T-helper 2 cell treated with Interferon-gamma antibody and Interleukin-4, amounts not matched to agents 5 μg/mL and 100 μg/mL, for 36 hours (primary cell): ENCODE measurements at places on chromosomes 13 and 19.

DNA sequence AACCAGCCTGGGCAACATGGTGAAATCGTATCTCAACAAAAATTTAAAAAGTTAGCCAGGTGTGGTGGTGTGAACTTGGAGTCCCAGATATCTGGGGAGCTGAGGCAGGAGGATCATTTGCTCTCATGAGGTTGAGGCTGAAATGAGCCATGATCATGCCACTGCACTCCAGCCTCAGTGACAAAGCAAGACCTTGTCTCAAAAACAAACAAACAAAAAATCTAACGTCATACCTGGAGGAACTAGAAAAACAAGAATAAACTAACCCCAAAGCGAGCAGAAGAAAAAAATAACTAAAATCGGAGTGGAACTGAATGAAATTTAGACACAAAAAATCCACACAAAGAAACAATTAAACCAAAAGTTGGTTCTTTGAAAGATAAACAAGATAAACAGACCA is 1885.1 kb downstream of the OLFM4 start:
- no peak for DNase-seq

- no peak for DNase-seq
Observed at GRCh38 chr13:76823969-76824368, 62.2 kb downstream of the KCTD12 start.

- DNase-seq = no peak
Observed at GRCh38 chr13:33913829-33914228, 95.9 kb downstream of the RFC3 start.

DNA sequence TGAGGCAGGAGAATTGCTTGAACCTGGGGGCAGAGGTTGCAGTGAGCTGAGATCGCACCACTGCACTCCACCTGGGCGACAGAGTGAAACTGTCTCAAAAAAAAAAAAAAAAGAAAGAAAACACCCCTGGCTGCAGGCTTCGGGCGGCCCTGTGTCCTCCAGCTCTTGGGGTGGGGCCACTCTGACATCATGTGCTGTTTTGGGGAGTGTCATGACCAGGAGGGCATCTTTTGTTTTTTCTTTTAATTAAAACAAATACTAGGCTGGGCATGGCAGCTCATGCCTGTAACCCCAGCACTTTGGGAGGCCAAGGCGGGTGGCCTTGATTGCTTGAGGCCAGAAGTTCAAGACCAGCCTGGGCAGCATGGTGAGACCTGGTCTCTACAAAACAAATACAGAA is 52.1 kb downstream of the KDM4B start:
- no peak for DNase-seq

- no peak for DNase-seq
Observed at GRCh38 chr13:38008636-38009035, 139.1 kb upstream of the TRPC4 start.

DNA sequence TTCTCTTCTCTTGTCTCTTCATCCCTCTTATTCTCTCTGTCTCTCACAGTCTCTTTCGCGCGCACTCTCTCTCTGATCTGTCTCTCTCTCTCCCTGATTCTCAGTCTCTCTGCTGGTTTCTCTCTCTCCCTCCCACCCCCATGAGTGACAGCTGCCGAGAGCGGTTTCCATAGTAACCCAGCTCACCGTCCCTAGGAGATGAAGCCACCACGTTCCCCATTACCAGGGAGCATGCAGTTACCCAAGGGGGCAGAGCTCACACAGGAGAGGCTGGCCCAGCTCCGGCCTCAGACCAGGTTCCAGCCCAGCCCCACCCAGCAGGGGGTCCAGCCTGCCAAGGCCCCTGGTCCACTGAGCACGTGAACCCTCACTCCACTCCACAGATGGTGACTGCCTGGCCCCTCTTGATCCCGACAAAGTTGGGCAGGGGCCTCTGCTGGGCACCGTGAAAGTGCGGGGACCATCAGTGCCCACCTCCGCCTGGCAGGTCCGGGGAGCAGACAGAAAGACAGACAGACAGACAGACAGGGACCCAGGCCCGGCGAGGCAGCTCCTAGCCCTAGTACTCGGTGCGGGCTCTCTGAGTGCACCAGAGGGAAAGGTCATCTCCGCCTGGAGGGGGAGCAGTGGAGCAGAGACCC is 50.6 kb downstream of the CELF5 start:
- no peak for DNase-seq

DNA sequence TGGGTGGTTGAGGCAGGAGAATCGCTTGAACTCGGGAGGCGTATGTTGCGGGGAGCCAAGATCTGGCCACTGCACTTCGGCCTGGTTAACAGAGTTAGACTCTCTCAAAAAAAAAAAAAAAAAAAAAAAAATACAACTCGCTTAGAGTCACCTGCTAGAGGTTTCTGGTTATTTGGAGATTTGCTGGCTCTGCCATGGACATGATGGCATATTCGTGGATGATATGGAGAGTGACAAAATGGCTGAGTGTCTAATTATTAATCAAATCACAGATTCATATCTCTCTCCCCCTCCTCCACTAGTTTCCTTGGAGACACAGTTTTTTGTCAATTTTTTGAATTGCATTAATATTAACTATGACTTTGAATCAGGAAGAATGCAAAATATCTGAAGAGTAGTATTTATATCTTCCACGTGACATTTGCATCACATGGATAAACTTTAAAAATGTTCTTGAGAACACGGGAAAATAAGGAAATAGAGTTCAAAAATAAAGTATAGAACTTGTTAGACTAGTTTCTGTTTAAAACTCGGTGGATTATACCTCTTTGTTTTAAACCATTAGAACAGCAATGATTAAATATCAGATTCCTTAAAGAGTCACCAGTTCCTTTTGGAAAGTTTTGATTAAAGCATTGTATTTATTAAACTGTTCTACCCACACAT is 47.8 kb downstream of the KLF5 start:
- no peak for DNase-seq

GRCh38 chr19:40371802-40372122 is 18.2 kb downstream of the HIPK4 start:
- no peak for DNase-seq

- DNase-seq = no peak
Observed at GRCh38 chr13:21538753-21539152, 65.2 kb downstream of the MICU2 start.

- DNase-seq = peak; percentile 55
Observed at GRCh38 chr13:46173656-46174055, 8.3 kb downstream of the LCP1 start.
